ENCODE measurements at places on chromosomes 5 and 9.

DNA sequence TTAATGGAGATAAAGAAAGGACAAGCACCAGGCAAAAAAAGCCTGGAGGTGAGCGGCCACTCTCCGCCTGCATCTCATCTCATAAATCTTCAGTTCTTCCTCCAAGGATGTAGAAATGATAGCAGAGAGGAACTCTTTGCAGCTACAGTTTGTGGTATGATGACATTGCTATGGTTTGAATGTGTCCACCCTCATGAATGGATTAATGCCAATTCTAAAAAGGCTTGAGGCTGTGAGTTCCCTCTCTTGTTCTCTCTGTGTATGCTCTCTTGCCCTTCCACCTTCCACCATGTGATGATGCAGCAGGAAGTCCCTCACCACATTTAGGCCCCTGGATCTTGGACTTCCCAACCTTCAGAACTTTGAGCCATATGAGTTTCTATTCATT is 126.4 kb downstream of the SPOCK1 start:
- DNase-seq, result no peak

- no peak for DNase-seq
Measured at GRCh38 chr9:126621919-126622735, 8.4 kb downstream of the LMX1B start.

DNA sequence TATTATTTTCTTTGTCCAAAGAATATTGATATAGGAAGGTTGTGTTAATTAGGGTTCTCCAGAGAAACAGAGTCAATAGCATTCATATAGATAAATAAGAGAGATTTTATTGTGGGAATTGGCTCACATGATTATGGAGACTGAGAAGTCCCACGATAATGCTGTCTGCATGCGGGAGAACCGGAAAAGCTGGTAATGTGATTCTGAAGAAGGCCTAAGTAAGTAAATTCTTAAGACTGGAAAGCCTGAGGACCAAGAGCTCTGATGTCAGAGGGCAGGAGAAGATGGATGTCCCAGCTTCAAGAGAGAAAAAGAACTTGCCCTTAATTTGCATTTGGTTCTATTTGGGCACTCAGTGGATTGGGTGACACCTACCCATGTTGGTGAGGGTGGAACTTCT is 307.4 kb upstream of the C9orf72 start:
- DNase-seq, result no peak

GRCh38 chr5:180782748-180783147 is 19.9 kb downstream of the MGAT1 start:
- no peak for DNase-seq

GRCh38 chr9:38416461-38416860 is 7.8 kb downstream of the IGFBPL1 start:
- no peak for DNase-seq

DNA sequence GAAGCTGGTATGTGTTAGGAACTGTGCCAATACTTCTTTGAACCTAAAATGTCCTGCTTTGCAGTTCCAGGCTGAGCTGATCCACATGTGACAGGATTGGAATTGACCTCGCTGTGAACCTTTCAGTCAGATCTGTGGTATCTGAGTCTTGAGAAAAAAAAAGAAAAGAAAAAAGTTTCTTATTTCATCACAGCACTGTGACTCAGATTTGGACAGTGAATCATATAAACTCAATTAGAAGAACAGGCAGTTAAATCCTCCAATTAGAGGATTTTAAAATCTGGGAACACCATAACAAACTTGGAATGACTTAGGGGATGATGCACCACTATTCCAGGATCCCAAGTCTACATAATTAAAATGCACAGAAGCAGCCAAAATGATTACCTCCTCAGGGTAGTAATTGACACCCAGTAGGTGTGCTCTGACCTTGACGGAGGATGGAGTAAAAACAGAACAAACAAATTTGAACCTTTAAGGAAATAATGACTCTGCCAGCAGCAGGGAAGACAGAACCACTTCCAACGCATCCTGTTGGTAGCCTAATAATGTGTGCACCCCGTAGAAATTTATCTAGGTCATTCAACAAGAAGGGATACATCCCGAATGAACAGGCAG is 57.8 kb upstream of the RAI14 start:
- DNase-seq, result no peak

DNA sequence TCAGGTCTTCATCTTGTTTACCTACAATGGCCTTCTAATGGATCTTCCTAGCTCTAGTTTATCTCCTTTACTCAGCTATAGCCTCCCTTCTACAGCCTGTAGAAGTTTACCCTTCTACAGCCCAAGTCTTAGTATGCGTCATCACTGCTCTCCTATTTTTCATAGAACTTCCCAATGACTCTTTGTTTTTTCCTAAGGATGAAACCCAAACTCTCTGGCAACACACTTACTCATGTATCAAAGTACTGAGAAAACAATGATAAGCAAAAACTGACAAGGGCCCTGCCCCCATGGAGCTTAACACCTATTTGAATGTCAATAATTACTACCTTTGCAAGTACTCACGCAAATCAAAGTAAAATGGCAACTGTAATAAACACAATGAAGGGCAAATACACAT is 33.7 kb downstream of the LEAP2 start:
- DNase-seq, result no peak

DNA sequence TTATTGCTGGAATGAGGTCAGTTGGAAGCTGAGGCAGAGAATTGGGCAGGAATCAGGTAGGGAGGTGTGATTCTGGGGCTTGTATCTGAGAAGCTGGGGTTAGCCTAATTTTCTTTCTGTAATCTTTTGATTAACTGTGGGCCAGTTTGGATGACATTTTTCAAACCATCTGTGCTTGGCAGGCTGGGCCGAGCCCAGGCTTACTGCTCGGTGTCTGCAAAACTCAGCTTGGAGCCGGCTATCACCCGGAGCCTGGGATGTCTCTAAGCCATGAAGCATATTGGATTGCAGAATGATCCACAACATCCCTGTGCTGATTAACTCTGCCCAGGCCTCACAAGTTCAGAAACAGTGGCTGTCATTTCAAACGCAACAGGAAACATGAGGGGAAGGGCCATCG is 26.5 kb downstream of the KCNMB1 start:
- DNase-seq, result no peak

GRCh38 chr9:78994471-78994870 is 577.3 kb upstream of the TLE4 start:
- DNase-seq, result no peak

DNA sequence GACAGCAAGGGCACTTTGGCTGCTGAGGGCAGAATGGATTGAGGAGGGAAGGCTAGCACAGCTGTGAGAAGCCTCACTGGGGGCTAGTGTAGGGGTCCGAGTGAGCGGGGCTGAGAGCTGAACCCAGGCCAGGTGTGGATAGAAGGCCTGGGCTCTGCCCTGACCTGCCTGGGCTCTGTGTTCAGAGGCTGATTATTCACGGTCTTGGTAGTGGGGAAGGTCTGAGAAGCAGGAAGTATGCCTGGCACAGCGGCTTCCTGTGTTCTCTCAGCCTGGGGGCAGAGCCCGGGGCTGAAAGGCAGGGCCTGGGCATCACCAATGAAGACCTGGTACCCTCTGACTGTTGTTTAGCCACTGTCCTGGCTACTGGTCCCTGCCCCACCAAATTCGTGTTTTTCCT is 136.4 kb upstream of the TBC1D2 start:
- DNase-seq, result no peak

DNA sequence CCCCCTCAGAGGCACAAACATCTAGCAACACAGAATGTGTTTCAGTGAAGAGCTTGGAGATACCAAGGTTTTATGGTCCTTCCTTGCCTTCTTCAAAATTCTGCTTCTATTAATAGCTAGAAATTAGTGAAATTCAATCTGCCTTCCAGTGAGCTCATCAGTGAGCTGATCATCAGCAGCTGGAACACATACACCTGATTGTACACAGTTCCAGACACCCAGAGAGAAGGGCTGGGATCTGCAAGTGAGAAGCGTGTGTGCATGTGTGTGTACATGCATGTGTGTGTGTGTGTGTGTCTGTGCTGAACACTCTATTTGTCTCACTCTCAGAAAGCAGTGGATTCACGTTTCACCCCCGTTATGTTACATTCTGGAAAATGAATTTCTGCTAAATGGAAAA is 28.5 kb downstream of the CFAP90 start:
- no peak for DNase-seq

GRCh38 chr5:122532035-122532434 is 220.0 kb downstream of the SNCAIP start:
- no peak for DNase-seq

GRCh38 chr9:72633966-72634365 is 112.6 kb downstream of the TMC1 start:
- no peak for DNase-seq

Measured in stimulated activated effector memory CD8-positive, alpha-beta T cell treated with anti-CD3 and anti-CD28 coated beads, Interleukin-12 subunit alpha, Interleukin-12 subunit beta, amount 100 ng/mL, for 72 hours (primary cell).